RPMI7951 (cell line): ENCODE measurements at places on chromosomes 1 and 21. TPM values are rescaled to one million over a fixed set of nuclear protein-coding genes. Genes with fewer than 3 reads are reported as not detected.

GRCh38 chr21:45372732-45373355 is 32.1 kb upstream of the COL18A1 start:
- DNase-seq, result peak; percentile 63

DNA sequence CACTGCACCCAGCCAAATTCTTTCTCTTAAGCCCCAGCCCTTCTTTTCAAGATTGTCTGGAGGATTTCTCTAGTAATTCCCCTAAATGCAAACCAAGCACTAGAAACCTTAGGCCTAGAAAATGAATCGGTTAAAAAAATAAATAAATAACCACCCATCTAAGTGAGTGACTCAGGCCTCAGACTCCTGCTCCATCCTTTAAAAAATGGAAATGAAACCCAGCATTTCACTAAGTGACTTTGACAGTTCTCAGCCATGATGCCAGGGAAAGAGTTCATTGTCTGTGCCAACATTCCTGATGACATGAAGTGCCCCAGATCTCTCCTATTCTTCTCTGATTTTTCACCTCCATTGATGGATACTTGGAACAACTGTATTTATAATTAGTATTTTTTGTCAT is 415.2 kb upstream of the DAB1 start:
- no peak for DNase-seq

- no peak for DNase-seq
Measured at GRCh38 chr1:196461521-196461920, 146.7 kb downstream of the KCNT2 start.

- no peak for DNase-seq
Measured at GRCh38 chr1:42735477-42736105, 4.4 kb downstream of the CLDN19 start.

- DNase-seq, result no peak
Measured at GRCh38 chr21:25186273-25186672, 421.0 kb downstream of the MRPL39 start.

DNA sequence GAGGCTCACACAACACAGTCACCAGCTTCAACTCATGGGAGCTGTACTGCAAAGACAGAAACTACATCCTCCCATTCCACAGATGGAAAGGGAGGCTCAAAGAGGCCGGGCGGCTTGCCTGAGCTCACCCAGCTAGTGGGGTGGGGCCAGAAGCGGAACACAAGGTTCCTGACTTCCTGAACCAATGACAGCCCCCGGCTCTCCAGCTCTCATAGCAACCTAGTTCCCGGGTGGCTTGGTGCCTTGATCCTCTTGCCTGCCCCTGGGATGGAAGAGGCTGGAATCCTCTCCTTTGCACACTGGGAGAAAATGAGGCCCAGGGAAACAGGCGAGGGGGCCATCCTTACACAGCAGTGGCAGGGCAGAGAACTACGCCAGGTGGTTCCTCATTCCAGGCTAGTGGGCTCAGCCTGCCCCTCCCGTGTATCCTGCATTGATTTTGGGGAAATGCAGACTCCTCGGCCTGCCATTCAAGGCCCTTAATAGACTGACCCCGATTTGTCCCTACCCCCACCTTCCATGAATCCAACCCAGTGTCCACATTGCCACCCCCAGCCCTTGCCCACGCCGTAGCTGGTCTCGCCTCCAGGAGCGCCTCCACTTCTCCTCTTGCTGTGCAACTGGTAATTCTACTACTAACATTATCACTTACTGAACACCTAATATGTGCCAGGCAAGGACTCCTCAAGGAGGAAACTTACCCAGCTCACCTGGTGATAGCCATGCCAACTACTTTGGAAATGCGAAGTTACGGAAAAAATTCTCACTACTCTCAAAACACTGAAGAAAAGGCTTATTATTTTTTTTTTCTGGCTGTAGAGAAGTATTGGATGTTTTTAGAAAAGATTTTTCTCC is 5.0 kb downstream of the RAP1GAP start:
- DNase-seq, result no peak

OR2T29 gene
- not detected in 2 replicates for total RNA-seq

NFASC gene
- total RNA-seq, result 6.0 and 6.8 TPM in 2 replicates

DNA sequence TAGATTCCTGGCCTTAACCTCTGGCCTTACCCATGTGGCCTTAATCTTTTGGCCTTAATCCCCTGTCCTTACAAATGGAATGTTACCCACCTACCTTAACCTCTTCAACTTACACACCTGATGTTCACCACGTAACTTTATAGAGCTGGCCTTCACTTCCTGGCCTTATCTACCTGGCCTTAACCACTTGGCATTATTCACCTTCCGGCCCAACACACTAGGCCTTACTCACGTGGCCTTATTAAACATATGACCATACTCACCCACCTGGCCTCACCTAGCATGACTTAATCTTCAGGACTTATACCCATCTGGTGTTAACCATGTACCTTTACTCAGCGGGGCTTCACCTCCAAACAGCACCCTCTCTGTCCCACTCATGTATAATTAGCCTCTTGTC is 41.7 kb downstream of the EXOC8 start:
- DNase-seq, result no peak

GRCh38 chr1:159831412-159832141 is 4.9 kb downstream of the SLAMF8 start:
- DNase-seq, result no peak

GPR3 gene
- 4.5 and 6.4 TPM in 2 replicates for total RNA-seq

NBPF4 gene
- total RNA-seq, result 0.60 and 0.88 TPM in 2 replicates

- no peak for DNase-seq
Measured at GRCh38 chr1:90605070-90605469, 112.0 kb downstream of the BARHL2 start.

GRCh38 chr1:7609311-7609994 is 161.6 kb upstream of the VAMP3 start:
- DNase-seq, result no peak

- no peak for DNase-seq
Measured at GRCh38 chr1:4133297-4133938, 233.3 kb upstream of the C1orf174 start.

C8B gene
- not detected in 2 replicates for total RNA-seq

DNA sequence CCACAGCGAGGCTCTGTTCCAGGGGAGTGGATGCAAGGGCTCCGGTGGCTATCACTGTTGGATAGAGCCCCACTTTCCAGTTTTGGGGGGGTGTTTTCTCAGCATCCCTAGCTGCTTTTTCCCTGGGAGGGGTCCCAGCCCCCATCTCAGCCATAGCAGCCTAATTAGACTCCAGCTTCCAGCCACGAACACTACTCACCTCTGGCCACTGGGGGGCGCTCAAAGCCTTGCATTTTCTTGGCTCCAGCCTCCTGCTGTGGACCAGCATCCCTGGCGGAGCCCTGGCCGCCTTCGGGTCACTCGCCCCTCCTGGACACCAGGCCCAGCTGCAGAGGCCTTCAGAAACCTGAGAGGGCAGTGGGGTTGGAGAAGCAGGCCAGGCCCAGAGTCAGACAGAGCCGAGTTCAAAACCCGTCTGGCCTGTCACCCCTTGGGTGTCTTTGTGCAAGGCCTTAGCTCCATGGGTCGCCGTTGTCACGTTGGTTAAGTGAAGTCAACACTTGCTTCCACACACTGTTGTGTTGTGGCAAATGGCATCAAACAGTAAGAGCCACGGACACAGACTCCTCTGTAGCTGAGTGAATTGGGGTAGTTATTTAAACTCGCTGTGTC is 93.5 kb upstream of the ACTL8 start:
- peak; percentile 47 for DNase-seq

GRCh38 chr1:97082160-97082848 is 360.7 kb downstream of the PTBP2 start:
- no peak for DNase-seq

DNAJC16 gene
- total RNA-seq, result 7.9 and 9.5 TPM in 2 replicates

DNA sequence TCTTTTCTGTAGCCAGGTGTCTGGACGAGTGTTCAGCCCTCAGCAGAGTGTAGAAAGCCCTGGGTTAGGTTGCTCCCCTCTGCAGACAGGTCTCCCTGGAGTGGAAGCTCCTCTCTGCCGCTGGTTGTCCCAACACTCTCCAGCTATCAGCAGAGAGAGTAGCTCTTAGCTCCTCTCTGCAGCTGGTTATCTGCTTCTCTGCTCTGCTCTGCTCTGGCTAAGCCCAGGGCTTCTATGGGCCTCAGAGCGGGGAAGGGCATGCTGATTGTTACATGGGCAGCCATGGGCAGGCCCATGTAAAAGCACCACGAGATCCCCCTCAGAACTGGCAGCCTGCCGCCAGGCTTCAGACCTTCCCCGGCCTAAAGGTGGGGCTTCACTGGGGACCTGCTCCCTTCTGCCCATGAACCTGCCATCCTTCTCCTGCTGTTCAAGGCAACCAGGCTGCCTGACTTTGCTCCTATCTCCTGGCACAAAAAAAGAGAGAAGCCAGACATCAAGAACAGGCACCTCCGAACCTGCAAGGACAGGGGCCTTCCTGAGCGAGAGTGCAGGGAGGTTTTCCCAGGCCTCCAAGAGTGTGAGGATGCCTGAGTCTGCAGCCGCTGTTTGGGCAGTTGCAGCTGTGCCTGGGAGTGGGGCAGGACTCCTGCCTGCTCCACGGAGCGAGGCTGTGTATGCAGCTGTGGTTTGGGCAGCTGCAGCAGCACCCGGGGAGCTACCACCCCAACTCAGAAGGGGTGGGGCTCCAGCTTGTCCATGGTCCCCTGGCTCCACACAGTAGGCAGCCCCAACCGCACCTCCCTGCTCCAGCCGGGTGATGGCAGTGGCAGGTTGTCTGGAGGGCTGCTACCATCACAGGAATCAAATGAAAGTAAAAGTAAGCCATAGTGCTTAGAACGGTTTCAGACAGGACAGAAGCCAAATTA is 973.7 kb downstream of the LTN1 start:
- peak; percentile 3 for DNase-seq

- DNase-seq, result no peak
Measured at GRCh38 chr21:41232013-41232412, 64.1 kb downstream of the BACE2 start.

- DNase-seq, result no peak
Measured at GRCh38 chr1:26970810-26971209, 10.5 kb upstream of the KDF1 start.

TBX19 gene
- 0.29 and 0.84 TPM in 2 replicates for total RNA-seq

FAM151A gene
- not detected in 2 replicates for total RNA-seq
